ENCODE measurements at places on chromosomes 6 and 20.

- DNase-seq = no peak
Observed at GRCh38 chr20:52047811-52048764, 143.5 kb downstream of the ZFP64 start.

- DNase-seq = no peak
Observed at GRCh38 chr20:51034988-51035656, 12.2 kb upstream of the KCNG1 start.

- no peak for DNase-seq
Observed at GRCh38 chr6:35181933-35182612, 31.7 kb upstream of the SCUBE3 start.

DNA sequence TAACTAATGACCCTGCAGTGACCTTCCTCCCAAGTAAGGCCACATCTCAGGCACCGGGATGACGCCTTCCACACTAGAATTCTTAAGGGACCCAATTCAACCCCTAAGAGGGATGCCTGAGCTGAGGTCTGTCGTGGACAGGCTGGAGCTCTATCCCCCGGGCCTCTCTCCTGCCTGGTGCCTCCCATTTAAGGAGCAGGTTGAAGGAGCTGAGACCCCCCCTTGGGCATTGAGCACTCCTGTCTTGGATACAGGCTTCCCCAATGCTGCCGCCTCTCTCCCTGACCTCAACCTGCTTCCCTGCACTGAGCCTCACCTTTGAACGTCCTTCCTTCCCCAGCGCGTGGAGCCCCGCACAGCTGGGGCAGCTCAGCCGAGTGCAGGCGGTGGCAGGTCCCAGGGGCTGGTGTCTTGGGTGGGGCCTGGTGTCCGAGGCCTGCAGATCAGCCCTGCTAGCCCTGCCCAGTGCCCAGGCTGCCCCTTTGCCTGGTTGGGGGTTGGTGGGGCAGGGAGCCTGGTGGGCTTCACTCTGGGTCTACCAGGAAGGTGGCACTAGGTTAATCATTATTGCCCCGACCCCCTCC lies 19.9 kb upstream of the BHLHE23 start:
- DNase-seq = no peak

DNA sequence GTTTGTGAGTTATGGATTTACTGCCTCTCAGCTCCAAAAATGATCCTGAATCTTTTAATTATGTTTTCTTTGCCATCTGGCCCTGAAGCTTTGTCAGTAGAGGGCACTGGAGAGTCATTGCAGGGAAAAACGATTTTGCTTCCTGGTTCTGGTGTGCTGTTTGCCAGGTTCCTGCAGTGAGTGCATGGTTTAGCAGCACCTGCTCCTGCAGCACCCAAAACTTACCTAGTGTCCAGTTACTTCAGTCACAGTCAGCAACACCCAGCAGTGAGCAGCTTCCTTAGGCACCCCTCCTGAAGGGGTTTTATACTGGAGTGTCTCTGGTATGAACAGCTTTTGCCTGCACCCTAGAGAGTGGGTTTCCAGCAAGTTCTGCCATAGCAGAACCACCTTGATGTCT lies 6.0 kb upstream of the TRIM26 start:
- peak; percentile 33 for DNase-seq

- DNase-seq = no peak
Observed at GRCh38 chr6:91812596-91813274, 1225.9 kb upstream of the MAP3K7 start.

- no peak for DNase-seq
Observed at GRCh38 chr20:43590036-43590391, 723 bp upstream of the IFT52 start.

DNA sequence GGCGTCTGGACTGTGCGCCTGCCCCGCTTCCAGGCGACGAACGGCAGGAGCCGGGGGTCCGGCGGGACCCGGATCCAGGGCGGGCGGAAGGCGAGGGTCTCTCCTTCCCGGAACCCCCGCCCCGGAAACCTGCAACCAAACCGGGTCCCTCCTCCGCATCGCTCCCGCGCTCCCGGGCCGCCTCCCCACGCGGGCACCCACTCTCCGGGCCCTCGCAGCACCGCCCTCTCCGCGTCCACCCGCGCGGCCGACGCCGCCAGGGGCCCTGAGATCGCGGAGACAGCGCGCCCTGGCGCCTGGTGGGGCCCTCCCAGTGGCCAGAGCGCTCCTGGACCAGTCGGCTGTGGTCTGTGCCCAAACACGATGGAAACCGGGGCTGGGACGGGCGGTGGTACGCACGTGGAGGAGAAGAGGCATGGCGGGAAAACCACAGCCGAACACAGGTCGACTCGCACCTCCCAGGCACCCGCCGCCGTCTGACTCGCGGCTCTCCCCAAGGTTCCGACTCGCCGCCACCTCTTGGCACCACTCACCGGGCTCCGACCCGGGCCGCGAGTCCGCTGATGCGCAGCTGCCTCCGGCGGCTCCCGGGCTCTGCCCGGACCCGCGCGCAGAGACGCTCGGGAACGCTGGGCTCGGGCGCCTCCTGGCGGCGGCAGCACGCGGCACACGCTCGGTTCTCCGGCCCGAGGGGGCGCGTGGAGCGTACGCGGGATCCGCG lies 7.9 kb downstream of the NKX2-2 start:
- peak; percentile 47 for DNase-seq

- no peak for DNase-seq
Observed at GRCh38 chr6:38391626-38392579, 247.8 kb downstream of the BTBD9 start.

DNA sequence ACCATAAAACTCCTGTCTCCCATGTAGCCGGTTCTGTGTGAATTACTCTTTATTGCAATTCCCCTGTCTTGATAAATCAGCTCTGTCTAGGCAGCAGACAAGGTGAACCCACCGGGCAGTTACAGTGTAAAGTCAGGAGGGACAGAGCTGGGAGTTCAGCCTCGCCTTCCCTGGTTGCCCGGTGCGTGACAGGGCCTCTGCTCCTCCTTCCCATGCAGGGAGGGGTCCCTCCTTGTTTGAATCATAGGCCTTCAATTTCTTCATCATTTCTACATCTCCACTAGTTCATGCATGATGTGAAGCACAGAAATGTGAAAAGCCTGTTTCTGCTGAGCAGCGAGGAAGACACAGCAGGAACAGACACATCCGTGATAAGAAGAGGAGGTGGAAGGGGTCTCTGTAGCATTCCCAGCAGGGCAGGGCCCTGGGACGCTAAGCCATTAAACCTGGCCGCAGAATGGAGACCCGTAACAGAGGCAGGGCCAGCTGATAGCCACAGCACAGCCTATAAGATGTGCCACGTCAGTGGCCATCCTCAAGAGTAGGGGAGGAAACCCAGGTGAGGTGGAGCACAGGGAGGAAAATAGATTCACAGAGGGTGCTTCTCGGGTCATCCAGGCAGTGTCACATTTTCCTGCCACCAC lies 106.7 kb upstream of the CST7 start:
- DNase-seq = no peak

GRCh38 chr6:162713974-162714780 lies 13.4 kb downstream of the PRKN start:
- no peak for DNase-seq

DNA sequence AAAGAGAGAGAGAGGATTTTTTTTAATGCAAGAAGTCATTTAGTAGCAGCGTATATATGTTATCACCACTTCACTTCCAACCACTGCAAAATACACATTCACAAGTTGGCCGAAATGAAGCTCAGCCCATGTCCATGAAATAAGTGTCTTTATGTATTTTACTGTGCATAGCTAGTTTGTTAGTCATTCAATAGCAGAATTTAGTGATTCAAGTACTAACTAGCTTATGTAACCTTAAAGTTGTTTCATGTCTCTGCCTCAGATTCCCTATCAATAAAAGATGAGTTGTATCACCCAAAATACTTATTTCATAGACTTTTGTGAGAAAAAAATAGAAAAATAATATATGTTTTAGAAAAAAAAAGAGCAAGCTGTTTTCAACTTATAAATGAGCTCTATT lies 153.7 kb upstream of the PRDM1 start:
- no peak for DNase-seq

DNA sequence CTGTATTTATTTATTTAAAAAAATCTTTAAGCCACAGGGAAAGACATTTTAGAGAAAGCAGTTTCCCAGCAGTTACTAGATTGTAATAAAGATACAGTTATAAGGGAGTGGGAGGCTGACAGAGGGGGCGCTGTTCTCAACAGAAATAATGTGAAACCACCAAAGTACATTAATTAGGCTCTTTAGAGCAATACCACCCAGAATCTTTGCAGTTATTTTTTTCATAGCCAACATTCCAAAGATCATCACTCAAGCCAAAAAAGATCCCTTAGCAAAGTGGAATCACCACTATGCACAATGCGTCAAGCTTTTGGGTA lies 331.3 kb upstream of the DEFB112 start:
- DNase-seq = no peak
